ENCODE measurements at places on chromosomes 5 and 9. TPM values are rescaled to one million over a fixed set of nuclear protein-coding genes. Genes with fewer than 3 reads are reported as not detected.

The TSPAN17 gene
- total RNA-seq: 33.7 TPM

The IL13 gene
- total RNA-seq: not detected

The PCA3 gene
- total RNA-seq: not detected

The PKD2L2 gene
- not detected for total RNA-seq

The IL4 gene
- total RNA-seq: not detected

The PCDHGA10 gene
- total RNA-seq: 14.7 TPM

The GARNL3 gene
- 1.3 TPM for total RNA-seq

The PLAC8L1 gene
- not detected for total RNA-seq

The CERCAM gene
- 179 TPM for total RNA-seq

The PSIP1 gene
- 32.7 TPM for total RNA-seq

The EQTN gene
- not detected for total RNA-seq

Data from smooth muscle cell of trachea (primary cell).